ENCODE measurements at places on chromosomes 16 and 17.

DNA sequence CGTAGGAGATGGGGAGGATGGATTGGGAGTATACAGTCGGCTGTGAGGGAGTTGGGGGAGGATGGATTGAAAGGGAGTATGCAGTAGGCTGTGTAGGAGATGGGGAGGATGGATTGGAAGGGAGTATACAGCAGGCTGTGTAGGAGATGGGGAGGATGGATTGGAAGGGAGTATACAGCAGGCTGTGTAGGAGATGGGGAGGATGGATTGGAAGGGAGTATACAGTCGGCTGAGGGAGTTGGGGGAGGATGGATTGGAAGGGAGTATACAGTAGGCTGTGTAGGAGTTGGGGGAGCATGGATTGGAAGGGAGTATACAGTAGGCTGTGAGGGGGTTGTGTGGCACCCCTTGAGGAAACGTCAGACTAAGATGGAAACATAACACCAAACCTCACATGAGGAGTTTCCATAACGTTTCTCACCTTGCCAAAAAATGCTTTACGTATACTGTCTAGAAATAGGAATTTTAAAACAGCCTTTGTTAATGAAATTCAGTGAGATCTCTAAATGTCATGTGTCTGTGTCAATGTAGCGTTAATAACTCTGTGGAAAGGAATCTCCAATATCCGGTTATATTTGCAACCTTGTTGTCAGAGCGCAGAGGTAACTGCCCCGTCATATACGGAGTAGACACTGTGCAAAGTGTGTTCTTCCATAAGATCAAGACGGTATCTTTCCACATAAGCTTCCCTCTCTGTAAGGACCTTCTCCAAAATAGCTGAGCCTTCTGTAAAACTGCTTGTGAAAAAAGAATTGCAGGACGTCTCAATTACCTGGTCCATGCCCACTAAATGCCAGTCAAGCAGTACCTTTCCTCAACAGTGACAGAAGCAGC is 6.3 kb upstream of the VPS53 start:
- DNase-seq: no peak

DNA sequence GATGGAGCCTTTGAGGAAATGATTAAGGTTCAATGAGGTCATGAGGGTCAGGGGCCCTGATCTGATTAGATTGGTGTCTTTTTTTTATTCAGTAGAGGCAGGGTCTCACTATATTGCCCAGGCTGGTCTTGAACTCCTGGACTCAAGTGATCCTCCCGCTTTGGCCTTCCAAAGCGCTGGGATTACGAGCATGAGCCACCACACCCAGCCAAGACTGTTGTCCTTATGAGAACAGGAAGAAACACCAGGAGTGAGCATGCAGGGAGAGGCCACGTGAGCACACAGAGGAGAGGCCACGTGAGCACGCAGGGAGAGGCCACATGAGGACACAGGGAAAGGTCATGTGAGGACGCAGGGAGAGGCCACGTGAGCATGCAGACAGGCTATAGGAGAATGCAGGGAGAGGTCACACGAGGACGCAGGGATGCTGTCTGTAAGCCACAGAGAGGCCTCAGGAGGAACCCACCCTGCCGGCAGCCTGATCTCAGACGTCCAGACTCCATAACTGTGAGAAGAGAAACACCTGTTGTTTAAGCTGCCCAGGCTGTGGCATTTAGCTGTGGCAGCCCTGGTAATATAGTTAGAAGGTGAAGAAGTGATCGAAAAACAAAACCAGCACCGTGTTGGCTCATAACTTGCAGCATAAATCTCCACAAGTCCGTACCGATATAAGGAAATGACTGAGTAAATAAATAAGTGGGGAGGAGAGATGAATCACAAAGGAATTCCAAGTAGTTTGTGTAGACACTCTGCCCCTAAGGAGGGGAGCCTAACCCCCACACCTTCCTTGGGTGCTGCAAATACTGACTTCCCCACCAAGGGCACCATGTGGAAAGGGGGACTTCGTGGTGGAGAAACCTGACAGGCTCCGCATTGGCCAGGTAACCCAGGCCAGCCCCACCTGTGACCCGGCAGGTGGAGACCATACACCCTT is 14.6 kb upstream of the CSNK1D start:
- peak; percentile 63 for DNase-seq

DNA sequence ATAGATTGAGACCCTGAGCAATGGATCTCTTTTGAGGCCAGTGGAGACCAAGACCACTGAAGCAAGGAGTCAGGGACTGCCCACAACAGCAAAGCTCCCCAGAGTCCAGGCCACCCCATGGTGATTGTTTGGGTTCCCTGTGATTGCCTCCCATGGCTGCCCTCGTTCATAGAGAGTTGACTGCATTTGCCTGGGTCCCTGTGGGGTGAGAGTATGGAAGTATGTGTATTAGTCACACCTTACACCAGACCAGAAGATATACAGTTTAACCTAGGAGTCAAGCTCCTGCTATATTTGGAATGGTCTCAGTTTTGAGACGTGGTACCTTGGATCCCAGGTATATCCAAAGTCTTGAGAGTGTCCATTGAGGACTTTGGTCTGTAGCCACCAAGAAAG is 20.2 kb downstream of the HLF start:
- no peak for DNase-seq

DNA sequence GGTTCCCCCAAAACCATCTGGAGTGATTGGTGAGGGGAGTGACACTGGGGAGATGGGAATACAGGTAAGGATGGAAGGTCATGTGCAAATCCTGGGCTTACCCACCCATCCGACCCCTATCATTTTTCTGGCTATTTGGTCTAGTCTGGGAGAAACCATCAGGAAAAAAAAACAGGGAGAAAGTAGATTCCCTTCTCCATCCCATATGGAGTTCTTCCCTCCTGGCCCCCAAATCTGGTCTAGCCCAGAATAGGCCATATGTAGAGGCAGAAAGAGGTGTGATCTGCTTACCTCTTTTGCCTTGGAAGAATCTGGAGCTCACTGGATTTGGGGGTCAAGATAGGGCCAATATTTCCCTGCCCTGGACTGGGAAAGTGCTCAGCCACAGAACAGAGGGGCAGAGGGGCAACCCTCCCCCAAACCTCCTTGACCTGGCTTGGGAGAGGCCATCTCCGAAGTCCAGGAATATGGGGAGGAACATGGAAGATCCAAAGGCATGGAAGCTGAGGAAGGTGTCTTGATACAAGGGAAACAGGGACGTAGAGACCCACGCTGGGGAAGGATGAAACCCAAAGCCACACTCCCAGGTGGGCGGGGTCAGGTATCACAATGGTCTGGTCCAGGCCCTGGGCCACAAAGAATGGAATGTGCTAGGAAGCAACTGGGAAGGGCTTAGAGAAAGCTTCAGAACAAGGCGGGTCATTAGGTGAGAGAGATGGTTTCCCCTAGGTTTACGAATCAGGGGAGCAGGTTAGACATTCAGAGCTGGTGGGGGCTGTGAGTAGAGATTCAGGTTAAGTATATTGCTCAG is 16.2 kb downstream of the CHRNB1 start:
- DNase-seq: no peak

DNA sequence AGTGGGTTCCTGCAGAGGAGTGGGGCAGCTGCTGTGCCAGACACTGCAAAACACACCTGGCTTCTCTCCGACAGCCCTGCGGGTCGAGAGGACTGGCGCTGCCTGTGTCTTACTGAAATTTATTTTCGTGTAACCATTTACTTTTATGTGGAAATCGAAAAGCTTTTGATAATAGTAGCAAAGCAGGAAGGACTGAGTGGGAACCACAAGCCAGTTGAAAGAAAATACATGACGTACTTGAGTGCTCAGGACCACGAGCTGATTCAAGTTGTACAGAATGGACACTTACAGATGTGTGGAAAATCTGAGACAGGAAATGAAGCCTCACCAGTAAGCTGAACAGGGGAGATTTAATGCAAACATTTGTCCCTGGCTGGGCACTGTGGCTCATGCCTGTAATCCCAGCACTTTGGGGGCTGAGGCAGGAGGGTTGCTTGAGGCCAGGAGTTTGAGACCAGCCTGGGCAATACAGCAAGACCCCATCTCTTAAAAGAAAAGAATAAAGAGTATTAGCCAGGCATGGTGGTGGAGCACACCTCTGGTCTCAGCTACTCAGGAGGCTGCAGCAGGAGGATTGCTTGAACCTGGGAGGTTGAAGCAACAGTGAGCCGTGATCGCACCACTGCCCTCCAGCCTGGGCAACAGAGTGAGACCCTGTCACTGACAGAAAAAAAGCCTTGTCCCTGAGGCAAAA is 11.3 kb upstream of the RPL13 start:
- DNase-seq: no peak

- DNase-seq: peak; percentile 61
Measured at GRCh38 chr17:2064980-2065785, 10.3 kb downstream of the HIC1 start.
